ENCODE measurements at places on chromosomes 7 and 10.

DNA sequence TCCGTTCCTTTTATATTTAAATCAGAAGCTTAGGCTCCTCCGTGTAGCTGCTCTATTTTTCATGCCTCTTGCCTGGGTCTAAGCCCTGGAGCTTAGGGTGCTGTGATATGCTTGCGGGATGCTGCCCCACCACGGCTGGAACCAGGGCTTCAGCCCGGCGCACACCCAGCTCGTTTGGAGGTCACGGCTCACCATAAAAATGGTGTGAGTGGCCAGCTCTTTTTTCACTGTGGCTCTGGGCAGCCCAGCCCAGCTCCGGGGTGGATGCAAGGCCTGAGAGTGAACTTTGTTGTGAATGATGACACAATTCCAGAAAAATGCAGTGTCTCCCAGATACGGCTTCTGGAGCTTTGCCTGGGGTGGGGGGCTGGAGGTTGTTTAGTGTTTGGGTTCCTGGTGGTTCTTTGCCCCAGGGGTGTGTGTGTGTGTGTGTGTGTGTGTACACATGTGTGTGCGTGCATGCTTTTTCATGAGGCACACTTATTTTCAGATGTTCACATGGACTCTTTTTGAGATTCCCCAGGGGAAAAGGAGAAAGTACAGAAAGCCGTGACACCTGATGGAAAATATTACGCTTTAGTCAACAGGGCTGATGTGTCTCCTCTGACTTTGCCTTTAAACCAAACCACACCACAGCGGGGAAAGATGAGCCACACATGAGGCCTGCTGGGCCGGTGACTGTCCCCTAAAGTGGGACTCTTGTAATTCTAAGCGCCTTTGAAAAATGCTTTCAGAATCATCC is 46.2 kb downstream of the GRK5 start:
- H3K27ac ChIP-seq, result no peak overlapping the region
- no peak for DNase-seq
- no peaks in the 10 kb centered on the region for H3K36me3 ChIP-seq
- H3K27me3 ChIP-seq, result no peaks in the 10 kb centered on the region

- H3K27ac ChIP-seq, result no peak overlapping the region
- H3K27me3 ChIP-seq, result no peaks in the 10 kb centered on the region
- no peaks in the 10 kb centered on the region for H3K36me3 ChIP-seq
Observed at GRCh38 chr10:14438576-14438975, 107.9 kb upstream of the FRMD4A start.

DNA sequence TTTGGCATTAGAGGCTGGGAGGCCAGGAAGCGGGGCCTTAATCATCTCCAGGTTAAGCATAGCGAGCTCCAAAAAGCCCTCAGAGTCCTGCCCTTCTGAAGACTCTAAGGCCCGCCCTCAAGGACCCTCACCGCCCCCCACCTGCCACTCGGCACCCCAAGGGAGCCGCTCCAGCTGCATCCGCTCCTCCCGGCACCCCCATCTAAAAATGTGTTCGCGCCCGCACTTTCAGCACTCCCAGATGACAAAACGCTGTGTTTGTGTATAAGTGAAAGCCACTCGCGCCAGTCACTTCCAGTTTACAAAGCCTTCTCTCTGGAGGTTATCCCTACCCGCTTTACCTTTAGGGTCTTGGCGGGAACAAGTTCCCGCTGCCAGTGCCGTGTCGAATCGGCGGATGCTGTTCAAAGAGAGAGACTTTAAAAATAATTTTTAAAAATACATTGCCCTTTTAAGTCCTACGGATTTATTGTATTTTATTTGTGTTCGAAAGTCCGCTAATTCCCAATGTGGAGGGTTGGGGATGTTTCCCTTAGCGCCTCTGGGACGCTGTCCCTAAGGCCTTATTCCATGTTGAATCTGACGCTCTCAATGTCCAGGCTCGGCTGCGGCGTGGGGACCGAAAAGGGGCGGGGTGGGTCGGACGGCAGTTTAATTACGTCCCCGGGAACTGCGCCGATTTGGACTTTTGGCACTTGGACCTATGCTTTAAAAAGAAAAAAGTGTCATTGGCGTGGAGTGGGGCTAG is at the start of the genes DCLRE1A and NHLRC2:
Gene DCLRE1A (minus strand): TSS at position 70 of the 748 bp plus-strand sequence. CDS start 900 bp downstream, outside the sequence.
Gene NHLRC2 (plus strand): TSS at position 649 of the 748 bp plus-strand sequence. CDS start 212 bp downstream, outside the sequence.
- peak; percentile 92 for DNase-seq
- H3K36me3 ChIP-seq, result peaks cover 4% of the 10 kb centered on the region
- peak within 1 kb of the TSS; percentile 98 for H3K27ac ChIP-seq
- peaks cover 13% of the 10 kb centered on the region for H3K4me1 ChIP-seq
- peak within 1 kb of the TSS; percentile 98 for H3K4me3 ChIP-seq

DNA sequence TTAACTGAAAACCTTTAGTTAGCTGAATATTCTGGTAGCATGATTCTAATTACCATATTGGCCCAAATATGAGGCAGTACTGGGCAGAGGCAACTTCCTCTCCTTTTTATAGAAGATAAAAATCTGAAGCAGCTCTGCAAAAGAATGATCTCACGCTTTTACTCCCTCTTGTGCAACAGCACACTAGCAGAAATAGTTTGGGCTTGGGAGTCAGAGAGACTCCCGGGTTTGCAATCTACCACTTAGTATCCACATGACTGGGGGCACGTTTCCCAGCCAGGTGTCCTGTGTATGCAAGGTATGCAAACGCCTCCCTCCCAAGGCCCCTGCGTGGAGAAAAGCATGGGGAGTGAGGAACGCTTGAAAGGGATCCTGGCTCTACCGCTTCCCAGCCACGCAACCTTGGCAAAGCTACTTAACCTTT is 47.2 kb upstream of the RHEB start:
- H3K27ac ChIP-seq, result no peak overlapping the region
- no peaks in the 10 kb centered on the region for H3K4me1 ChIP-seq
- no peaks in the 10 kb centered on the region for H3K27me3 ChIP-seq
- DNase-seq, result no peak

GRCh38 chr7:87038993-87039690 is 20.3 kb downstream of the ELAPOR2 start:
- H3K27ac ChIP-seq, result no peak overlapping the region
- peak overlapping the region; percentile 45 for H3K4me3 ChIP-seq
- H3K27me3 ChIP-seq, result no peaks in the 10 kb centered on the region
- no peaks in the 10 kb centered on the region for H3K4me1 ChIP-seq

GRCh38 chr10:59856104-59856503 is 50.3 kb downstream of the CCDC6 start:
- H3K4me1 ChIP-seq, result peaks cover 10% of the 10 kb centered on the region
- H3K36me3 ChIP-seq, result peaks cover 4% of the 10 kb centered on the region
- no peak overlapping the region for H3K4me3 ChIP-seq
- DNase-seq, result no peak
- H3K27me3 ChIP-seq, result no peaks in the 10 kb centered on the region

DNA sequence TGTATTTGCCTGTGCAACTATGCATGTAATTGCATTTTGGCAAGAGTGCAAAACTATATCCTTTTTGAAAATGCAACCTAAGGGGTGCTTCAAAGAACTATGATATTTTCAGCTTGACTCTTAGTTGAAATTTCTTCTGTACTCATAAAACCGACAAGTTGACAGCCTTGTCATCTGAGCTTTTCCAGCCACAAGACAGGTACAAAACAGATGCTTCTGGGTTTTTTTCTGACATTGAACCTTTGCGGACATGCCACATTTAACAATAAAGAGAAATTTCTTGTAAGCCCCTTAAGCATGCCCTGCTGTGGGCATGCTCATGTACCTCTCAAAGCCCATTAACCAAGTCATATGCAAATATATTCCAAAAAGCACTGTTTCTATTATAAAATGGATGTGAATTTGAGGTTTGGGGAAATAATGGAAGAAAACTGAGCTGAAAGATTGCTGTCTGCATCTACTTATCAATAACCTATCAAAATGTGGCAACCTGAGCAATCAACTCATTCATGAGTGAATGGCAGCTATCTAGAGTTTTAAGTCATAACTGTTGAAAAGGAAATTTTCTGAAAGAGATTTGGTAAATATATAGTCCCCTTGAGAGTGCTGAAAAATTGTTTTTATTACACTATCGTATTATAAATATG is 1117.0 kb upstream of the LRRTM3 start:
- H3K27me3 ChIP-seq, result no peaks in the 10 kb centered on the region
- H3K27ac ChIP-seq, result no peak overlapping the region
- H3K4me1 ChIP-seq, result no peaks in the 10 kb centered on the region
- DNase-seq, result no peak

- H3K4me3 ChIP-seq, result no peak overlapping the region
- DNase-seq, result no peak
- no peaks in the 10 kb centered on the region for H3K27me3 ChIP-seq
- no peaks in the 10 kb centered on the region for H3K4me1 ChIP-seq
Observed at GRCh38 chr7:49580000-49580399, 193.4 kb upstream of the VWC2 start.

All from common myeloid progenitor, CD34-positive (primary cell).